Chondrocyte (in vitro differentiated cells): ENCODE measurements at places on chromosomes 6 and 20.
A peak's percentile ranks its signal among the peaks of the same experiment; 100 is the strongest.

DNA sequence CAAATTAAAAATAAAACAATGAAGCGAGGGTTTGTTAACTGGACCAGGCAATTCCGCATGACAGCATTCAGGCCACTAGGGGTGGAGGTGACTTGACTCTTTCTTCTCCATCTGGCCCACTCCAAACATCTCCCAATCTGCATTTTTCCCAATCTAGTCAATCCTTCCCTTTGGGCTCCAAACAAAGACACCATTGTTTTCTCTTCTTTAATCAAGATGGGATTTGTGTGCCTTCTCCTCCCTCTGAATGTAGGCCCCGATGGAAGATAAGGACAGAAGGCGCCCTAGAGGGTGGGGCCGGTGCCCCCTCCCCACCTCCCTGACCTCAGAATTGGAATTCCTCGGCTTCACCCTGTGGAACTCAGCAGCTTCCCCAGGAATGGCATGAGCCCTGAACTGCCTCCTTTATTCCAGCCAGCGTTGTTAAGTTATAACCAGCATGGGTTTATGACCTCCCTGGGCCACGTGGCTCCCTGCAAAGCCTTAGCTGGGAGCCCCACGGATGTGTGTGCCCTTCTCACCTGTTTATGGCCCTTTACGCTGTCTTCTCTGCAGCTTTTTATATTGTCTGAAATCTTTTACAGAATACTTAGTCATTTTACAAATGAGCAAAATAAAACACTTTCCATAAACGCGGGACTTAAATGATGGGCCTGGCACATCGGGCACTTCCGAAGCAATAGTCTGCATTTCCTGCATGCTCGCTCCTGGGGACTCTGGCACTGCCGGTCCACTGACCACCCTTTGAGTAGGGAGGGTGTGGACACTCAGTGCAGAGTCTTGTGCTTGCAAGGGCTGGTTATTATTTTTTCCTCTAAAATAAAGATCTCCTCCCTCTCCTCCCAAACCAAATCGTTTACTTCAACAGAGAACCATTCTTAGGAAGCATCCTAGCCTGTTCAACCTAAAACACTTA lies 24.5 kb downstream of the OVOL2 start:
- DNase-seq, result no peak

- DNase-seq, result no peak
Observed at GRCh38 chr20:44748005-44748370, 2.3 kb downstream of the KCNK15 start.

- DNase-seq, result no peak
Observed at GRCh38 chr6:321158-321438, 28.8 kb downstream of the DUSP22 start.

- no peak for DNase-seq
Observed at GRCh38 chr6:1437553-1438406, 48.4 kb downstream of the FOXF2 start.

- no peak for DNase-seq
Observed at GRCh38 chr20:64051561-64052325, 2.3 kb upstream of the SOX18 start.

DNA sequence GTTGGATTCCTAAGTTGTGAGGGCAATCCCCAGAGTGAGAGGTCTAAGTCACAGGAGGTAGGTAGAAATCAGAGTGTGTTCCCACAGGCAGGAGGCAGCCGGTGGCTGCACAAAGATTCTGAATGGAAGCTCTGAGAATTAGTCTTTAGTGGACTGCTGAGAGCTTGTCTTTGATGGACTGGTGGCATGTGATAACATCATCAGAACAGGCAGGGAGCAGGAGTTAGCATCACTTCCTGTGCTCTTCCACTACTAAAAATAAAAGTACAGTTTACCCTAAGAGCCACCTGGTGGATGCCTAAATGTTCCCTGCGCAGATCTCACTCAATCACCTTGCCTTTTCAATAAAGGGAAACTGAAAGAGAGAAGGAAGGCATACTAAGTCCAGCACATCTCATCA lies 294.6 kb upstream of the POU3F2 start:
- no peak for DNase-seq

- DNase-seq, result no peak
Observed at GRCh38 chr6:57303931-57304681, 13.3 kb upstream of the PRIM2 start.

DNA sequence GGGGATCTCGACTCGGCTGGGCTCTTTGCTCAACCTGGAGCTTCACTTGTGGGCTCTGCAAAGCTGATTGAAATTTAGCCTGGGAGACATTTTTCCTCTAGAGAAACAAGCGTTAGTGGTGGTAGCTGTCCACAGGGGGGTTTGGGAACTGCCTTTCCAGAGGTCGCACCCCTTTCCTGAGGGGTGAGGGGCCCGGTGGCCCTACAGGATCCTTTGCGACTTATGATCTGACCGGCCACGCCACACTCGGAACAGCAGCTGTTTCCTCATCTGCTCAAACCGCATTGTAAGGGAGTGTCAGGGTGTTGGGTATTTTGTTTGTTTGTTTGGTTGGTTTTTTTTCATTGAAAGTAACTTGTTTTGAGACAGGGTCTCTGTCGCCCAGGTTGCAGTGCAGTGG lies 21.0 kb downstream of the PNLDC1 start:
- DNase-seq, result no peak

DNA sequence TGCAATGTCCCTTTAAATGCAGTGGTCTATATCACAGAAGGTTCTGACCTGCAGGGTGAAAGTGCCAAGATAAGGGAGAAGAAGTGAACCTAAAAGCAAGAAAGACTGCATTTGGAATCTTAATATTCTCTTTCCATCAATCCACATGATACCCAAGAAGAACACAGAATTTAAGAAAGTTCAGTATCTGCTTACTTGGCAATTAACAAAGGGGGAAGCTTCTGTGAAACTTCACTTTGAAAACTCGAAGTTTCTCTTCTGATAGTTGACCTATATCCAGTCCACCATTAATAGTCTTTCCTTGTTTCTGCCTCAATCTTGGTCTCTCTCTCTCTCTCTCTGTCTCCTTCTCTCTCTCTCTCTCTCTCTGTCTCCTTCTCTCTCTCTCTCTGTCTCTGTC lies 592.0 kb downstream of the UTRN start:
- DNase-seq, result no peak

GRCh38 chr6:168367285-168367751 lies 47.7 kb upstream of the DACT2 start:
- peak; percentile 69 for DNase-seq

DNA sequence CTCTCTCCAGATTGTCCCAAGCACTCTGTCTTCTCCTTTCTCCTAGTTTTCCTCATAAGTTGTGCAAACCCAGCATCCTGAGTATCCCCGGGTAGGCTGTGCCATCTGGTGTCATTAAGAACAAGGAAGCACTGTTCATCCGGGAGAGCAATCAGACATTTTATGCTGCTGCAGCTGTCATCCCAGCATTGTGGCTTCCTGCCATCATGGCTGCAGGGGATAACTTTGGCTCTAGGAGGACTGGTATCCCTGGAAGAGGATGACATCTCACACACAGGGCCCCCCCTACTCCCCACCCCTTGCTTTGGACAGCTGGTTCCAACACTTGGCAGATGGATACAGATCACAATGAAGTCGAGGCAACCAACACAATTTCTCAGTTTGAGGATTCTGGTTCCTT lies 1195.1 kb upstream of the MAP3K7 start:
- no peak for DNase-seq

GRCh38 chr6:166490671-166491500 lies 95.6 kb downstream of the RAMACL start:
- no peak for DNase-seq

DNA sequence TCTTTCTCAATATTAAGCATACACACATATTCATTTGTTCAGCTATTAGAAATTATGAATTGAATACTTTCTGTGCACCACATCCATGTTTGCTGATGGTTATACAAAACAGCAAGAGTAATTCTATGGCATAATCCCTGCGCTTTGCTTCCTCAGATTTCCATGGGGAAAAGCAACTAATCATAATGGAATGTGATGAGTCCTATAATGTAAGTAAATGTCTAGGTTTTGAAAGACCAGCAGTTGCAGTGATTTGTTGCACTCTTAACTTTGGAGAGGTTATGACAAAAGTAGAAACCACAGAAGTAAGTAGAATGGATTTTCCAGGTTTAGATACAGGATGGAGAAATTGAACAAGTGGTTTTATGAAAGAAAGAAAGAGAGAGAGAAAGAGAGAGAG lies 652.1 kb downstream of the CBLN4 start:
- no peak for DNase-seq

DNA sequence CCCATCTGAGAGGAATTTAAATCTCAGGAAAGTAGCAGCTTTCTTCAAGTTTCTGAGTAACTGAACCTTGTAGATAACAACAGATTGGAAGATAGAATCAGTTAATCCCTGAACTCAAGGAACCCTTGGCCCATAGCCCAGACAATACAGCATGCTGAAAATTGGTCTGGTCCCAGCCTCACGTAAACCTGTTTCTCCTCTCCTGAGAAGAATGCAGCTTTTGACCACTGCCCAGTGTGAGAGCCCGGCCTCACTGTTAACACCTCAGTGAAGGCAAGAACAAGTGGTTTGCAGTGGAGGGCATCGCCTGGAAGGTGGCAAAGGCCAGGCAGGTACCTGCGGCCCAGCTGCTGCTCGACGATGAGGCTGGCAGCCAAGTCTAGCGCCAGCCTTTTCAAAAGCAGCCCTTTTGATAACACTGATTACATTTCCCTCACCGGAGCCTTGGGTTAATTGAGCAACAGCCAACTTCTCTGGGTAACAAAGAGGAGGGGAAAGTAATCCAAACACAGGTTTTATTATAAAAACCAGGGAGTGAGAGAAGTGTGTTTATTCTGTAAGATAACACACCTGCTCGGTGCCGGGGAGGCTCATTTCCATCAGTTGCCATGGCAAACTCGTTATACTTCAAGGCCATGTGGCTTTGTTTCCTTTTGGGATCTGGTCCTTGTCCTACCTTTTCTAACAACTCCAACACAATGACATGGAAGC lies 54.0 kb downstream of the TRAF3IP2 start:
- DNase-seq, result no peak

DNA sequence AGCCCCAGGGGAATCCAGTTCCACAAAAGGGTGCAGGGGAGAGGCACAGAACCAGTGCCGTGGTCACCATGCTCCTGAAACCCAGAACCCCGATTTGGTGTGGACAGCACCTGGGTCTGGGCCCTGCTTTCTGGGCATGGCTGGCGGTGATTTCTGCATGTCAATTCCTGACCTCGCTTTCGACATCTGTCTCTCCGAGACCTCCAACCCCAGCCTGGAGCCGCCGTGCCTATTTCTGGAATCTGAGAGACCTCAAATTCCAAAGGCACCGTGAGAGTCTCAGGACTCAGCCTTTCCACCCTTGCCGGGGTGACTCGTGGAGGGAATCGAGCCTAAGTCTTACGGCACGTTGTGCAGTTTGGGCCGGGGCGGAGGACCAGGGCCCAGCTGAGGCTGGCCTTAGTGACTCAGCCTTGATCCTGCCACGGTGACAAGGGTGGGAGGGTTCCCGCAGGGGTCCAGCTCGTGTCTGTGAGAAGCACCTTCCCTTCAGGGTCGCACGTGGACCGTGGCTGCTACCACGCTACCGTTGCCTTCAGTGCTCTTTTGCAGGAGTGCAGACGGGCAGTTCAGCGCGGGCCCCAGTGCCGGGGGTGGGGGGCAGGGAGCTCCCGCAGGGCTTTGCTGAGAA lies 133.7 kb downstream of the PXDC1 start:
- DNase-seq, result no peak

- DNase-seq, result no peak
Observed at GRCh38 chr6:30463651-30464618, 25.4 kb upstream of the HLA-E start.

- no peak for DNase-seq
Observed at GRCh38 chr6:170542031-170542719, 10.9 kb downstream of the PSMB1 start.

- DNase-seq, result no peak
Observed at GRCh38 chr6:111591370-111591900, 14.2 kb downstream of the TRAF3IP2 start.

- no peak for DNase-seq
Observed at GRCh38 chr6:159915397-159915796, 24.6 kb downstream of the MAS1 start.

- peak; percentile 75 for DNase-seq
Observed at GRCh38 chr20:35297155-35297554, 4.9 kb upstream of the FAM83C start.

- no peak for DNase-seq
Observed at GRCh38 chr20:46592580-46593362, 42.3 kb upstream of the OCSTAMP start.

DNA sequence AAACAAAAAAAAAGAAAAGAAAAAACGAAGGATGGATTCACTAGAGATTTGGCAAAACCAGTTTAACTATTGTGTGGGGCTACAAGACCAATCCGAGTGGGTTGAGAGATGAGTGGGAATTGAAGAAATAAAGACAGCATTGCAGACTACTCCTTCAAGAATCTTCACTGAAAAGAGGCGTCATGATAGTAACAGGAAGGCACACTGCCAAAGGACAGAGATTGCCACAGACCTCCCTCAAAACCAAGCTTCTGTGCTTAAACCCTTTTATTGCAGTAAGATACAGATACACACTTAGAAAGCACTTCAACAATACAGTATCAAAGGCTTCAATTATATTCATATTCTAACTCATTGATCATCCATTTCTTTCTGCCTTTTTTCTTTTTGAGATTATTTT lies 103.9 kb downstream of the IPCEF1 start:
- no peak for DNase-seq

DNA sequence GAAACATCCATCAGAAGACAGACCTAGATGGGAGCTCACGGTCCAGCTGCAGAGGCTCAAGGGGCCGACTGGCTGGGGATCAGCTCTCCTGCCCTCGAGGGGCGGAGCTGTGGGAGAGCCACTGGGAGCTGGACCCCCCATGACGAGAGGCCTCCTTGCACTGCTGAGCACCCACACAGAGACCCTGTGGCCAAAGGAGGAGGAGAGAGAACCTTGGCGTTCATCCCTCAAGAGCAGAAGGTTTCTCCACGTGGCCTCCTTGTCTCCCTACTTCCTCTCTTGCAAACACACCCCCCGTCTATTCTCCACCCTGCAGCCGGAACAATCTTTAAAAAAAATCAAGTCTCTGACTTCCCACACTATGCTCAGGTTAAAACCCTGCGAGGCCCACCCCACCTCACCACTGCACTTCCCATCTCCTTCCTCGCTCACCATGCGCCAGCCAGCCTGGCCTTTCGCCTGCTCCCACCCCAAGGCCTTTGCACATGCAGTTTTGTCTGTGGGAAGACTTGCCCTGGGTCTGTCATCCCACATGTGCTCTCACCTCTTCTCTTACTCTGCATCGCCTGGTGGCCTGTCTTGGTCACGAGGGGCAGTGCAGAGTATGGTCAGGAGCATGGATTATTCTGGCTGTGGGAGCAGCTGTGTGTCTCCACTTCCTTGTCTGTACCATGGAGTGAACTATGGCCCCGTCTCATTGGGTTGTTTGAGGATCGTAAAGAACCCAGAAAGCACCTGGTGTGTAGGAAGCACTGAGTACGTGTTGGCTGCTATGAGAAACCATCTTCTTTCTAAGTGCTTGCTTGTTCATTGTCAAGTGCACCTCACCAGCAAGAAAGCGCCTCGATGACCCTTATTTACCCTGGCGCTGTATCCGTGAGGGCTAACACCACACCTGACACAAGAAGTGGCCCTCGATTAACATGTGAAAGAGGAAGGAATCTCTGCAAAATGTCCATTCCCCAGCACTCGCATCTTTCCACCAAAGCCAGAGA lies 32.9 kb downstream of the PMEPA1 start:
- DNase-seq, result no peak
